ENCODE measurements at places on chromosomes 4 and X.

DNA sequence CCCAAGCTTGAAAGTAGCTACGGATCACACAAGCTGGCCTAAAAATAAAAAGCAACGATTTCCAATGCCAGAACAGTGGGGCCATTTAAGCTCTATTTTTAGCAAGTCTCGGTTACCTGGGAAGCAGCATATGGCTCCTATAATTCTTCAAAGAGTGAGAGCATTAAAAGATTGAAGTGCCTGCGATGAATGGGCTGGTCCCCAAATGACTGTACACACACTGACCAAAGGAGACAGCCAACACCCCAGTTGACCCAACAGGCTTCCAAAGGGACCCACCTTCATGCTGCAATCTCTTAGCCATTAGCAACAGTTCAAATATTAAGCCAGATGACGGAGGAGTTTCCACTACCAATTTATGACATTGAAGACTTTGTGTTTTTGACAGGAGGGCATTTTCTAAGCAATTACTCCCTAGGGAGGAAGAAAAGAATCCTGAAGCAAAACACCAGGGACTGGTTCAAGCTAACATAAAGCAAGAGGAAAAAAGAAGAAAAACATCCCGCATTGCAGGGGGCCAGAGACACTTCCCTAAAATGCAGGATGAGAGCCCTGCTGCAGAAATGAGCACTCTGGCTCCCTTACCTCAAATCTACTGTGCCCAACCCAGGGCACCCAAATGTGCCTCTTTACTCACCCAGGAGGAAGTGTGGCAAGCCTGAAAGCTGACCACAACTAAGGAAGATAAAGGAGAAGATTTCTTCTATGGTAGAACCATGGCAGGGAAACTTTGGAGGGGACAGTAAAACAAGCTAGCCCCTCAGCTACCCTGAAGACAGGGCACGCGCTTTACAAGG, 21.6 kb downstream of the SH3KBP1 start:
- no peak for DNase-seq

- no peak for DNase-seq
Observed at GRCh38 chr4:2848449-2848848, 4.8 kb downstream of the ADD1 start.

GRCh38 chr4:1595789-1596325, 88.3 kb downstream of the FAM53A start:
- DNase-seq, result no peak

DNA sequence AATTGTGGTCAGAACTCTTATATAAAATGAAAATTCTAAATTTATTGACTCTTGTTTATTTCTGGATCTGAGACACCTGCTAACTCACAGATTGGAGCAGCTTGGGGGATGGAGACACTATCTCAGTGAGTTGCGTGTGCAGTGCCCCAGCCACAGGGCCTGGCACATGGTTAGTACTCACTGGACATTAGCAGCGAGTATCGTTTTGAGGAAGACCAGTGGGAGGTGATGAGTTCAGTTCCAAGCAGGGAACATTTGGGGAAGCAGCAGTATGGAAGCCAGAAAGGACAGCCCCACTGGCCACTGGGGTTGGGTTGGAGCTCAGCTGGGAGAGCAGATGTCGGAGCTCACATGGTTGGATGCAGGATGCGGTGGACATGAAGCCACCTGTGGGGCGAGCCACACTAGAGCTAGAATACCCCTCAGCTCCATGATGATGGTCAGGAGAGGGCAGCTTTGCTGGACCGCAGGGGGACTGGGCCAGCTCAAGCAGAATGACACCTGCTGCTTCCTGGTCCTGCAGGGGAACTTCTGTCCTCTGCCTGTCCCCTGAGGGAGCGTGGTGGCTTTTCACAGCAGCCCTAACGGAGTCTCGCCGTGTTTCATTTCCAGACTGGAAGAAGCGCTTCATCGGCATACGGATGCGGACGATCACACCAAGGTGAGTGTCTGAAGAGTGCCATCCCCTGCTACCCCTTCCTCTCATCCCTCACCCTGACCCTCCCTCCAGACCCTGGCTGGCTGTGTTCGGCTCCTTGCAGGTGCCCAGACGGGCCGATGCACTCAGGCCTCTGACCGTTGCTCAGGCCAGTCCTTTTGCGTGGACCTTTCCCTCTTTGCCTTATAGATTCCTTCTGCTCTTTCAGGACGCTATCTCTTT, 32.5 kb downstream of the HTRA3 start:
- no peak for DNase-seq

- no peak for DNase-seq
Observed at GRCh38 chrX:103101299-103102042, 8.5 kb upstream of the NXF3 start.

- DNase-seq, result no peak
Observed at GRCh38 chr4:86586160-86586572, 7.9 kb upstream of the PTPN13 start.

DNA sequence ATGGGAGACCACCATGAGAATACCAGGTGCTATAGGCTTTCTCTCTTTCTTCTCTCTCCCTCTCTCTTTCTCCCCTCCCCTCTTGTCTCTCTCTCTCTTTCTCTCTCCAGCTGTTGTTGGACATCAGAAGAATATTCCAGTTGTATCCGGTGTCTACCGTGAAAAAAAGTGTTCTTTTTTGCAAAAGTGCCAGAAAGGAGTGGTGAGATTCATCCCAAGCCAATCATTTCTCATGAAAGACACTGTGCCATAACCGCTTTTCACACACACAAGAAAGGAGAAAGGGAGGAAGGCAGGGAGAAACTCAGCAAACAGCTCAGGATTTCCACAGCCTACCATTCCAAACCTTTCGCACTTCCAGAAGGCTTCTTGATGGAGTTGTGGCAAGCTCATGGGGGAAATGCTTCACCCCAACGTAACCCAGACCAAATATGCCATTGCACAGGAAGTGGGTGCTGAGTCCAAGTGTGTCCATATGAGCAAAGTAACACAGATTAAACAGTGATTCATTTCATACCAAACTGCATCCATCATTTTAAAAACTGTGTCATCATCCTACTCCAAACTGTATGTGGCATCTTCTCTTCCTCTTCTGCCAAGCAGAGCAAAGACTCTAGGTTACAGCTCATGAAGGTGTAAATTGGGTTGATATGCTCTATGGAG, 224.0 kb downstream of the APBB2 start:
- DNase-seq, result no peak

- no peak for DNase-seq
Observed at GRCh38 chrX:10709276-10709675, 88.9 kb upstream of the MID1 start.

DNA sequence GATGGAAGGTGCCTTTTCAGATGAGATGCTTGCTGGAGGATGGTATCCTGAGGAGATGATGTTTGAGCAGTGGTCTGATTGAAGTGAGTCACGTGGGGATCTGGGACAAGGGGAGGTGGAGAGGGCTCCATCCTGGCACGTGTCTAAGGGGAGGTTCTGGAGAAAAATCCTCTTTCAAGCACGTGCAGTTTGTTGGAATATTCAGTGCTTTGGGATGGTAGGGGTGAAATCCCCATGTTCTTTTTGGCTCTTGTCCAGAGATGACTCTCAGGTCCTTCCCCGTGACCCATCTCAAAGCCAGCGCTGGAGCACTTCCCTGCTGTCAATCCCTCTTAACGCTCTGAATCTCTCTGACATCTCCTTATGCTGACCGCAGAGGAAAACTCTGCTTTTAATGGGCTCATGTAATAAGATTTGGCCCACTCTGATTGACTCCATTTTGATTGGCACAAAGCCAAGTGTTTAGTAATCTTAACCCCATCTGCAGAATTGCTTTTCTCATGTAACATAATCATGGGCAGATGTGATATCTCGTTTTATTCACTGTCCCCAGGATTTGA, 10.8 kb upstream of the KLKB1 start:
- no peak for DNase-seq

DNA sequence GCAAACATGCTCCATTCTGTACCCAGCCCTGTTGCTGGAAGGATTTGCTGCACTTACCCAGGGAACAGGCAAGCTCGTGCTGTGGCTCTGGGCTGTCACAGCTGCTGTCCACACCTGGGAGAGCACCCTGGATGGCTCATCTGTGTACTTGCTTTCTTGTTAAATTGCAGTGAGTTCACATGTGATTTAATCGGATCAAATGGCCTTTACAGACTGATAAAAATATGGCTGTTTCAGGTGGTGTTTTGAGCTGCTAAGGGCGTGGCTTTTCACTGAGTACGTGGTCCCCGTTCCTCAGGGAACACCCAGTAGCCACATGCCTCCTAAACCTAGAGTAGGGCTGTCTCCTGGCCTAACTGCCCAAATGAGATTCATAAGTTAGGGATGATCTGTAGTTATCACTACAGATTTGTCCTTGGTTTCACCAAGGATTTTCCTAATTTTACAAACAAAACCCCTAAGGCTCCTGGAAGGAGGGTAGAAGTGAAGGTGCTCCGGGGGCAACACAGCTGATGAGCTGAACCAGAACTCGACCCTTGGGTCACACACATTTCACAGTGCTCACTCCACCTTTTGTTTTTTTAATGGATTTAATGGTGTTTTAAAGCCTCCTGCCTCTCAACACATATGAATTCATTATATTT, 13.7 kb downstream of the KLKB1 start:
- no peak for DNase-seq

DNA sequence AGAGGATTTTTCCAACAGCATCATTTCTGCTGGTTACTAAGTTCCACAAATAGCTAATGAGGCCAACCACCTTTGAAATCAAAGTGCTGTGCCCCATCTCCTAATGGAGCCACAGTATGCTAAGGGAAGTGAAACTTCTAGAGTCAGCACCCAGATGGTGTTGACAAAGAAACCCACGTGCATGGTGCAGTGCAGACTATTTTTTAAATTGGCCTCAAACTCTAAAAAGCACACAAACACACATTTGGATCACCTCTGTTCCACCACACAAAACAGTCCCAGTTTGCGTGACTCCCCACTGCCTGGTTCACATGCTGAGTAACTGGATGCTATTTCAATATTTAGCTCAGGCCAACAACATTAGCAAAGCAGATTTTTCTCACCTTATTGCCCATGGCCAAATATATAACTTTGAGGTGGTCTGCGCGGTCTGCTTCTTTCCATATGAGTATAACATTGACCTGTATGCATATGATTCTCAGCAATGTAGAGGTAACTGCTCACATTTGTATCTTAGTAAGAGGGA, 69.9 kb downstream of the AMELX start:
- DNase-seq, result no peak

- peak; percentile 32 for DNase-seq
Observed at GRCh38 chr4:108483079-108483478, 137.3 kb upstream of the RPL34 start.

DNA sequence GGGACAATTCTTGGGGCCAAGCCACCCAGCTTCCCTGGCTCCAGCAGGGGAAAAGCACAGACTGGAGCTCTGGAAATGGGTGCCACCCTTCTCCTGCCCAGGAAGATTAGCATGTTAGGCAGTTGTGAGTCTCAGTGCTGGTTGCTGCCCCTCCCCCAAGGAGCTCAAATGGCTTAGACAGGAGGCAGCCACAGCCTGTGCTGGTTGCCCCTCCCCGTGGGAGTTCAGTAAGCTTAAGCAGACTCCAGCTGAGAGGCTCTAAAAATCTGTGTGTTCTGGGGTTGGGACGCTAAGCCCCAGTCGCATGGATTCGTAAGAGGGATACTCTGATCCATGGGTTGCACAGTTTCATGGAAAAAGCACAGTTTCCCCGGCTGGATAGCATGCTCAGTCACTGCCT, 92.7 kb upstream of the NDST3 start:
- DNase-seq, result no peak

GRCh38 chr4:57023104-57023503, 44.4 kb downstream of the POLR2B start:
- DNase-seq, result no peak

Measured in stimulated activated CD4-positive, alpha-beta T cell treated with anti-CD3 and anti-CD28 coated beads, Interleukin-2, amount 100 ng/mL, for 24 hours (primary cell).